ENCODE measurements at places on chromosomes 16 and 17.
A peak's percentile ranks its signal among the peaks of the same experiment; 100 is the strongest.

GRCh38 chr17:7440113-7440833 lies 961 bp downstream of the FGF11 start:
- DNase-seq, result peak; percentile 27

GRCh38 chr17:66987059-66987616 lies 22.6 kb downstream of the CACNG4 start:
- no peak for DNase-seq

- DNase-seq, result no peak
These were observed 2.8 kb downstream of the NDEL1 start for GRCh38 chr17:8438441-8438840.

GRCh38 chr17:65963179-65963578 lies 228.8 kb downstream of the CEP112 start:
- no peak for DNase-seq

- no peak for DNase-seq
These were observed 101.8 kb downstream of the GAS7 start for GRCh38 chr17:10096596-10096995.

- DNase-seq, result no peak
These were observed 524.2 kb upstream of the EEF2KMT start for GRCh38 chr16:5621826-5622225.

GRCh38 chr16:89442588-89442987 lies 47.8 kb downstream of the ANKRD11 start:
- no peak for DNase-seq
